SHP77 treated with DMSO at 0.1 percent for 48 hours (cell line): ENCODE measurements at places on chromosomes 1 and 21.

DNA sequence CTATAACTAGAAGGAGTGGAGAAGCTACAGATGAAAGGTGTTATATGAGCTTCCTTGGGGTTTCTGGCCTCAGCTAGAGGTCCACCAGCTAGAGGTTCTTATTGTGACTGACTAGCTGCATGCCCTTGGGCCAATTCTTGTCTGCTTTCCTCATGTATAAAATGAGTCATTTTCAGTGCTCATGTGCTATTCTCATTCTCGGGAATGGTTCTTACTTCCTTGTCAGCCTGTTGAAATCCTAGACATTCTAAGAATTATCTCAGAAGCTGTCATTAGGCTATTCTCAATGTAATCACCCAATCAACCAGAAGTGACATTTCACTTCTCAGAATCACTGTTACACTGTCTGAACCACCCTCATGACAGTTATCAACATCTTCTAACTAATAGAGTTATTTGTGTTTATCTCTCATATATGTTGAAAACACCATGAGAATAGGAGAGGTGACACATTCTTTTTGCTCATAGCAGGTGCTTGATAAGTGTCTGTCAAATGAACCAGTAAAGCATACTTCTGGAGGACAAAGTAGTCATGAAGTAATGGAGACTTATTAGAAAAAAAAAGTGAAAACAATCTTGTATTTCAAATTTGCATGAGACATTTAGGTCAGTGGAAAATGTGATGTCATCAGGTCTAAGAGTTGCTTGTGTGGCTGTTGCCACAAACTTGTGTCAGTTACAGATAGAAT is 122.8 kb upstream of the IVNS1ABP start:
- no peak for DNase-seq

GRCh38 chr1:216925962-216926625 is 202.9 kb upstream of the ESRRG start:
- DNase-seq = no peak

DNA sequence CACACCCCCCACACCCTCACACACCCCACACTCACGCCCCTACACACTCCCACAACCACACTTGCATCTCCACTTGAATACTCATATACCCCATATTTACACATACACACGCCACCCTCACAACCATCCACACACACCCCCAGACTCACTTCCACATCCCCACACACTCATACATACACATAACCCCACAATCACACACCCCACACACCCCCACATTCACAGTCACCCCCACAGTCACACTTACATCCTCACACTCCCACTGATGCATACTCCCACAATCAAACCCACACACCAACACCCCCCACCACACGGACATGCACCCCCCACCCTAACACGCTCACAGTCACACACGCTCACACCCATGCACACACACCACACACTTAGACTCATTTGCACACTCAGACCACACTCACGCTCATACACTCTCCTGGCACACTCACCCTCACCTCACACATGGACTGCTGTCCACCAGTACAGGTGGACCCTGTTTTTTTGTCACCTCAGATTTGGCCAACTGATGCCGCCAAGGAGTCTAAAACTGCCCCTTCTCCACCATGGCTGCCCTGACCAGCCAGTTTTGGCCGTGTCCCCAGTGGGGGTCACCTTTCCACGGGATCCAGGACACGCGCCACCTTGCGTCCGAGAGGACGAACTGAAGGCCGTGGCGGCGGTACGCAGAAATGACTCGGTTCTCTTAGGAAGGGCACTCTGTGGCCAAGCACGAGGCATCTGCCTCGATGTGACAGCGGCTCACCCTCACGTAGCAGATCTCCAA is 45.3 kb upstream of the EDN2 start:
- no peak for DNase-seq

DNA sequence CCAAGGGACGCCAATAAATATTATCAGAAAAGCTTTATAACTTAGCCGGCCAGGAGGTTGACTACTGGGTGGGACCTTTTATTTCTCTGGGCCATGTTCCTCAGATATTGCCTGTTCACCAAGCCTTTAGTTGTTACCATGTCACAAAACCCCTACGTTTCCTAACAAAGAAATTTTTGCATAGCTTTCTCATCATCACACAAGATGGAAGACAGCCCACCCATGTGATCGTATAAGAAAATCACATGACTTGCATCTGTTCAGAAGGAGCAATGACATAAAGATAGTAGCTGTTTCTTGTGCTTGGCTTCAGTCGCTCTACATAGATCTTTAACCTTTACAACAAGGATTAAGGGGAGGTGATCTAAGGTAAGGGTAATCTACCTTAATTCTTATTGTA is 88.9 kb upstream of the NGF start:
- no peak for DNase-seq

GRCh38 chr21:31530897-31531705 is 128.4 kb upstream of the SOD1 start:
- peak; percentile 87 for DNase-seq

- no peak for DNase-seq
Measured at GRCh38 chr1:84969489-84970250, 27.2 kb downstream of the MCOLN2 start.

DNA sequence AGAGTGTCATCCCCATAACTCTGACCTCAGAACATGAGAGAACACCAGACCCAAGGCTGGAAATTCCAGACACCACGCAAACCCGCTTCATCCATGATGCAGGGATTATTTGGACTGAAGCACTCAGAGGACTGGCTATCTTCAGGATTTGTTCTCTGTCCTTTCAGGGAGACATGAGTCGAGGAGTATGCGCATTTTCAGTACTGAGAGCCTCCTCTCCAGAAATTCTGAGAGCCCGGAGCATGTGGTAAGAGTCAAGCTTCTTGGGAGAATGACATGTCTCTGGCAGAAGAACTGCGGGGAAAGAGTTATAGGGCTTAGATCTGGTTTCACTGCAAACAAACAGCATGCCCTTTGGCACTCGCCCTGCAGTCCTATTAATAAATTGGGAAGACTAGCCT is 6.9 kb downstream of the LAX1 start:
- DNase-seq = no peak

DNA sequence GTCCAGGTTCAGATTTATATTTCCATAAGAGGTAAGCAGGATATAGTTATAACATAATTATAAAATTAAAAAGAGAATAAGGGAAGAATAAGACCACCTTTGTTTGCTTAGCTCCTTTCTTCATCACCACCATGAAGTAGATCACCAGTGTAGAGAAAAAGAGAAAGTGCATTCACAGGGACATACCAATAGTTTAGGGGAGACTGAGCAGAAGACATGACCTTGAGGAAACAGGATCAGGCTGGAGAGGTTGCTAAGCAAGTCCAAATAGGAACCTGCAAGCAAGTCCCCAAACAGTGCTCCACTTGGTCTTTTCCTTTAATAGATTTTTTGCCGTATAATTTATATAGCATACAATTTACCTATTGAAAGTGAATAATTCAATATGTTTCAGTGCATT is 63.0 kb downstream of the KCNT2 start:
- no peak for DNase-seq

DNA sequence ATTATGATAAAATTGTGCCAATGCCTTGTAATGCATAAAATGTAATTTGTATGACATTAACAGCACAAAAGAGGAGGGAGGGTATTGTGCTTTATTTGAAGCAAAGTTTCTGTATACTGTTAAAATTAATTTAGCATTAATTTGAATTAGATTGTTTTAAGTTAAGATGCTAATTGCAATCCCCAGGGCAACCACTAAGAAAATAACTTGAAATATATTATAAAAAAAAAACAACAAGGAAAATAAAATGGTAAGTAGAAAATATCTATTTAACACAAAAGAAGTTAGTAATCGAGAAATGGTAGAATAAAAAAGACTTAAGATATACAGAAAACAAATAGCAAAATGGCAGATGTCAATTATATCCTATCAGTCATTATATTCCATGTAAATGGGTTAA is 131.4 kb upstream of the KAZN start:
- DNase-seq = no peak

DNA sequence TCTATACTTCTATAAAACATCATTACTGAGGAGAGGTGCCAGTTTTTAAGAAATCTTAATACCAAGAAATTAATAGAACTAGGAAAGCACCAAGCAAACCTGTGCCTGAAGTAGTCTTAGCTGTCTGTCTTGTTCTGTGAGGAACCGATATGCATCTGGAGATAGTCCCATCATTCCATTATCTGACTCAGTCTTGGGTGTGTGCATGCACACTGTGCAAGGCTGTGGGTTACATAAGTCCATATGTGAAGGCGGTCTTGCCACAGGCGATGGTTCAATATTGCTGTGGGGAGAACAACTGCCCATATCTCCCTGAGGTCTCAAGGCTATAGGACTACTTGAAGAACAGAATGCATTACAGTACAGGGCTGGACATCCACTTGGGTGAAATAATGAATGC is 33.8 kb downstream of the STIL start:
- DNase-seq = no peak

DNA sequence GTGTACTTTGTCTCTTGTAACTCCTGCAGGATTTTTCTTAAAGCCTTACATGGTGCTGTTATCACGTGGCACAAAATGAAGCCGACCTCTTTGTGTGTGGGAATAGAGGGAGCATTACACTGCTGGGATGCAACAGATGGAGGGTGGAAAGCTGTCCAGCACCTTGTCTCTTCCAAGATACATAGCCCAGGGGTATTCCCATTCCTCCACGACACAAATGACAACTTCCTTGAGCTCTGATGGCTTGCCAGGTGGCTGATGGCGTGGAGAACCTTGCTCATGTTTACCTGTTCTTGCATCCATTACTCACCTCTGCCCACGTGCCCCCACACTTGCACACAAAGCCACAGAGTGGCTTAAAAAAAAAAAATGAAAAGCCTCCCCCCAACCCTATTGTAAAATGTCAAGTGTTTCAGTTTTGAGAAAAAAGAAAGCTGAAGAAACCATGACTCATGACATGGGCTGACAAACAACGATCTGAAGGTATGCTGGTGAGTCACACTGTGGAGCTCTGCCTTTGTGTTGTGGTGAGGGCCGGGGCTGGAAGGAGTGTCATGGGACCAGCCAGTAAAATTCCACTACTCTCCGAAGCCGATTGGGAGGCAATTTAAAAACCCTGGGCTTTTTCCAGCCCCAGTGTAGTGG is 32.0 kb upstream of the ATP5PO start:
- DNase-seq = peak; percentile 91

DNA sequence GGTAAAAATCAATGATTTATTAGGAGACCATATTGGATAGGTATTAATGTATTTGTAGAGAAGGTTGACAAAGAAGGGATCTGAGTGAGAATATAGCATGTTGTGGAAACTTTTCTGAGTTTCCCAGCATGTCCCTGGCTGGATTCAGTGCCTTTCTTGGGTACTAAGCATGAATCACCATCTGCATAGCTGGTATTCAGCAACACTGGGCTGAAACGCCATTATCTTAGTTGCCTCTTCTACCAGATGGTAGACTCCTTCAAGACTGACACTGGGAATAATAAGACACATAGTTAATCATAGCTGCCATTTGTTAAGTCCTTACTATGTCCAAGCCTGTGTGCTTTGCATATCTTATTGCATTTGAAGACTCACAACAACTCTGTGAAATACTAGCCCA is 45.5 kb downstream of the ATP5PF start:
- DNase-seq = no peak

GRCh38 chr1:169545472-169545871 is 40.8 kb downstream of the F5 start:
- no peak for DNase-seq

- peak; percentile 49 for DNase-seq
Measured at GRCh38 chr1:156104065-156104810, 10.3 kb upstream of the LMNA start.

DNA sequence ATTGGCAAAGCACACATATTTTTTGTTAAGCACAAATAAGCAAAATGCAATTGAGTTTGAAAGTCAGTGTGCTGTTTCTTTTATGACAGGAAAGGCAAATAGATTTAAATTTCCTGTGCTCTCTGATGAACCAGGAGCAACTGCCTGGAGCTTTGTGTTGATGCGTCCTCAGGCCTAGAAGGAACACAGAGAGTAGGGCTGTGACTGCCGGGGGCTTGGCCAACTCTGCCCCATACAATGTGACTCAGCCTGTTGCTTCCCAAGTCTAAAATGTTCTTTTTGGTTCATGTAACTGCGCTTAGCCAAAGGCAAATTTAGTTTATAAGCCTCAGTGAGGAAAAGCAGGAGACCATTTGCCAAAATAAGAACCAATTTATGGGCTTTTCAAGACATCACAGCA is 37.5 kb downstream of the TOR1AIP2 start:
- DNase-seq = no peak

GRCh38 chr21:15057285-15057684 is 7.5 kb downstream of the NRIP1 start:
- DNase-seq = no peak

DNA sequence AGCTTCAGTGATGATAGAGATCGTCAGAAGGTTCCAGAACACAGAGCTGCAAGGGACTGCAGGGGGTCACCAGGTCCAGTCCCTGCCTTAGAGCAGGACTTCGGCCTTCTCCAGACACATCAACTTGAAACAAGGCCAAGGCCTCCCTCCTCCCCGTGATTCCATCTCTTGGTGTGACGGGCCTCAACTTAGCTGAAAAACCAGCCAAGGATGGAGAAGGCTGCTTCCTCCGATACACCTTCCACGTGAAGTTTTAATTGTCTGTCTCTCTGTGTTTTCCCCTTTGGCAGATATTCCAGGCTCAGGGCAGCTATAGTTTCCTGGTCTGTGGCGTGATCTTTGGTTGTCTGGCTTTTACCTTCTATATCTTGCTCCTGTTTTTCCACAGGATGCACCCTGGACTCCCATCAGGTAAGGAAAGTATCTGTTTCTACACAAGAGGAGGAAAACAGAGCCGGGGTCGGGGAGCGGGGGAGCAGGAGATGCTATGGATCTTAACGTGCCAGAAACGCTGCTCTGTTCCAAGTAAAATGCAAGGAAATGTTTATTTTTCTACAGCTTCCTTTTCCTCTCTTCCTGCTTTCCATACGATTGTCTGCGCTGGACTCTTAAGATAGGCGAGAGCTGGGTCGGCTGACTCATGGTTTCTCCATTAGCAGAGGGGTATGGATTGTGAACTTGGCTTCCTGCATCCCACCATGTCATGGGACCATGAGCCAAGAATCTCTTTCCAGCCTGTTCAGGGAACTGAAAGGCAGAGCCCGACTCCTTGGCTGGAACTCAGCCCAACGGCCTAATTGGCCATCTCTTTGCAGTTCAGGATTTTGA is 32.8 kb downstream of the ELK4 start:
- no peak for DNase-seq

DNA sequence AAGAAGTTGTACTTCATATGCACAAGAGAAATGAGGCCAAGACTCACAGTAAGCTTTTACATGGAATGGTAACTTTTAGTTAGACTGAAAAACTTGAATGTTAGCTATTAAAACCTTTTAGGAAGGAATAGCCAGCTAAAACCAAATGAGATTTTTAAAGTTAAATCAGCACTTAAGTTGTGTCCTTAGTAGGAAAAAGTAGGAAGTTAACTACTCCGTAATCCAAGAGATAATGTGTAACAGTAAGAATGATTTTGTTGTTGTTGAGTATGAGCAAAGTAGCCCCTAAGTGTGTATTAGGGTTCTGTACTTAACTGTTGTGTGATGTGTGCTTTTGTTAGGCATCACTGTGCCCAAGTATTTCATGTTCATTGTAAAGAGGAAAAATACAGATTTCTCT is 13.2 kb downstream of the TARDBP start:
- DNase-seq = no peak
